ENCODE measurements at places on chromosomes 4 and X.

- DNase-seq: no peak
These were observed 120.4 kb upstream of the STS start for GRCh38 chrX:7027071-7027470.

- DNase-seq: no peak
These were observed 390.7 kb upstream of the GALNT7 start for GRCh38 chr4:172777729-172778431.

DNA sequence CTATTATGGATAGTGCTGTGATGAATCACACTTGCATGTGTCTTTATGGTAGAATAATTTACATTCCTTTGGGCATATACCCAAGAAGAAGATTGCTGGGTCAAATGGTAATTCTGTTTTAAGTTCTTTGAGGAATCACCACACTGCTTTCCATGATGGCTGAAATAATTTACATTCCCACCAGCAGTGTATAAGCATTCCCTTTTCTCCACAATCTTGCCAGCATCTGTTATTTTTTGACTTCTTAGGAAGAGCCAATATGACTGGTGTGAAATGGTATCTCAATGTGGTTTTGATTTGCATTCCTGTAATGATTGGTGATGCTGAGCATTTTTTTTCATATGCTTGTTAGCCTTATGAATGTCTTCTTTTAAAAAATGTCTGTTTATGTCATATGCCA, 1120.2 kb downstream of the ARAP2 start:
- no peak for DNase-seq

GRCh38 chr4:138576684-138577083, 334.5 kb upstream of the SLC7A11 start:
- peak; percentile 58 for DNase-seq

GRCh38 chr4:72152731-72153130, 120.9 kb downstream of the NPFFR2 start:
- no peak for DNase-seq

GRCh38 chr4:73487233-73487632, 5.7 kb downstream of the AFM start:
- no peak for DNase-seq

DNA sequence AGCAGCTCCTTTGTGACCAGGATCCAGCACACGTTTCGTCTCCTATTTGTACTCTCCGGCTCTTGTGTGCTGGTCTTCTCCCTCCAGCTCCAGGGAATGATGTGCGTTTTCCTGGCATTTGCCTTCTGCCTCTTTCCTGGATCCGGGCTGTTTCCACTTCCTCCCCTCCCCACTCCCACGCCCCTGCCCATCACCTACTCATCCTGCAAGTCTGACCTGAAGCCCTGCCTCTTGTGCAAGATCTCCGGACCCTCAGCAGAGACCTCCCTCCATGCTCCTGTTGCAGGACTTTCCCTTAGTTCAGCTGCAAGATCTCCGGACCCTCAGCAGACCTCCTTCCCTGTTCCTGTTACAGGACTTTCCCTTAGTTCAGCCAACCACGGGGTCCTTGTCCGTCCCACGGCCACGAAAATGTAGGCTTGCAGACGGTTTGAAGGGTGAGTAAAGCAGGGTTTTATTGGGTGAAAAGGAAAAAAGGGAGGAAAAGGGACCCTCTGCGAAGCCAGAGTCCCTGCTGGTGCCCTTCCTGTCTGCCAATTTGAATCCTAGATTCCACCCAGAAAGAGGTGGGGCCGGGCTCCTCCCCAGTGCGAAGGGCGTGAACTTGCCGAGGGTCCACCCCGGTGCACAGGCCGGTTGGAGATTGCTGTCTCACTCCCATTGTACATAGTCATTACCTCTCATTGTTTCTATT, 74.4 kb upstream of the IRF2 start:
- no peak for DNase-seq

DNA sequence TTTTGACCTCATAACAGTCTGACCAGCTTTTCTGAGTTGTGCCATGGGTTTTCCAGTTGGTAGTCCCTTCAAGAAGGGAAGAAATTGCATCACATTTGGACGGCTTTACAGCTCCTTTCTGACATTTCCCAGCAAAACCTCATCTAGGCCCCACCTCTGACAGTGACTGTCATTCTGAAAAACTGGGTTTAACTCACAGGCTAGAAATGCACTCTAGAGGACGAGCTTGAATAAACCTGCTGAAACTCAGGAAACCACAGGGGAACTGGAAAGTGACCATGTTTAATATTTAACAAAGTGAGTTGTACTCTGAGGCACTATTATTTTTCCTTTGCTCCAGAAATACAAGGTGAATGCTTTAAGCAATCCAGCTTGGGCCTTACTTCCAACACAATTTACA, 434.3 kb upstream of the RASGEF1B start:
- DNase-seq: no peak

DNA sequence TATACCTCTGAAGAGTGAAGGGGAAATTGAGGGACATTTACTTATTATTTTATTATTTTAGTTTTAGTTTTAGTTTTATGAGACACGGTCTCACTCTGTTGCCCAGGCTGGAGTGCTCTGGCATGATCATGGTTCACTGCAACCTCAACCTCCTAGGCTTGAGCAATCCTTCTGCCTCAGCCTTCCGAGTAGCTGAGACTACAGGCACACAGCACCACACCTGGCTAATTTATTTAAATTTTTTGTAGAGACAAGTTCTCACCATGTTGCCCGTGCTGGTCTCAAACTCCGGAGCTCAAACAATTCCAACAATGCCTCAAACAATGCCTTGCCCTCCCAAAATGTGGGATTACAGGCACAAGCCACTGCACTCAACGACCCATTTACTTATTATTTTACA, 68.4 kb upstream of the BMP2K start:
- no peak for DNase-seq

GRCh38 chr4:177052211-177052934, 257.3 kb upstream of the NEIL3 start:
- DNase-seq: no peak

- peak; percentile 33 for DNase-seq
These were observed 48.2 kb upstream of the UXT start for GRCh38 chrX:47707031-47707780.

GRCh38 chr4:151227731-151228130, 49.2 kb upstream of the PRSS48 start:
- DNase-seq: peak; percentile 87

- no peak for DNase-seq
These were observed 105.0 kb upstream of the AFAP1 start for GRCh38 chr4:8044699-8045098.

DNA sequence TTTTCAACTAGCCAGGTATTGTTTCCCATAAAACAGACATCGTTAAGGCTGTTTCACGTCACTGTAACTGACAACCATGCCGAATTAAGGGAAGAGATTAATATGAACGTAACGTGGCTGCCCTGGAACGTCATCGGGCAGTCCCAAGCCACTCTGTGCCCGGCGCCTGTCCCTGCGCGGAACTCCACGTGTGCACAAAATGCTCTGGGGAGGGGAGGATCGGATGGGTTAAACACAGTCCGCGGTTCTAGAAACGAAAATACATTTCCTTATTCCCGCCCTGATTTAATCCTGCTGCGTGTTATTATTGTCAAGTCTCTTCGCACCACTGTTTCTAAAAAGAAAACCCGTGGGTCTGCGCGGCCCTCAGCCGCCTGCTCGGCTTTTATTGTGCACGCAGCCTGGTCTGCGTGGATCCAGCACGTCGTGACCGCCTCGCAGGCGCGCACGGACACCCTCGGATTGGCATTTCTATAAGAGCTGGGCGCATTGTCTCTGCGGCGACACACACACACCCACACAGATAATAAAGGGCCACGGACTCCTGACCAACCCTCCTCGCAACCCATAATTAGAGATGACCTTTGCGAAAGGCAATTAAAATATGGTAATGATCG, 69.6 kb upstream of the BCOR start:
- DNase-seq: no peak

GRCh38 chrX:13717700-13718472, 16.5 kb downstream of the TRAPPC2 start:
- peak; percentile 65 for DNase-seq

- peak; percentile 5 for DNase-seq
These were observed 429.7 kb downstream of the MAPK10 start for GRCh38 chr4:85929961-85930665.

DNA sequence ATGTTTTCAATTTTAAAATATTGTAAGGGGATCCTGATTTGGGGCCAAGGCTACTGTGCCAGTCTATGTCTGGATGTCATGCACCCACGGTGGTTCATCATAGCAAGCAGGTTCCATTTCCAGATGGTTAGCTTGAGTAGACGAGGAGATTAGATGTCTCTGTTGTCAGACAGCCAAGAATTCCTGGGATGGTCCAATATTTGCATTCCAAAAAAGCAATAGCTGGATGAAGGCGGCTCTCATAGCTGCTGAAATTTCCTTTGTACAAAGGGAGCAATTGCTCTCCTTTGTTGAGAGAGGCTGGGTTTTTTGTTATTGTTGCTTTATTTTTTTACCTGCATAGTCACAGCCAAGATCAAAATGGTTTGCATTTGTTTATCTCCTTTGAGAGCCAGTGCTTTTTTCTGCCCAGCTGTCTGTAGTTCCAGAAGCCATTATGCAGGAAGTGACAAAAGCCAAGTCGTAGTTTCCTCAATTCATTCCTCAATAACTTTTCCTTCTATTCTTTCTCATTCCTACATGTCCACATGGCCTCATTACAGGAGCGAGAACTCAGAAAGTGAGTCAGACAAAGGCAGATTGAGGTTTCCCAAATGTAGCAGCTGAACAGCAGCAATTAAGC, 107.9 kb downstream of the MMRN1 start:
- no peak for DNase-seq

DNA sequence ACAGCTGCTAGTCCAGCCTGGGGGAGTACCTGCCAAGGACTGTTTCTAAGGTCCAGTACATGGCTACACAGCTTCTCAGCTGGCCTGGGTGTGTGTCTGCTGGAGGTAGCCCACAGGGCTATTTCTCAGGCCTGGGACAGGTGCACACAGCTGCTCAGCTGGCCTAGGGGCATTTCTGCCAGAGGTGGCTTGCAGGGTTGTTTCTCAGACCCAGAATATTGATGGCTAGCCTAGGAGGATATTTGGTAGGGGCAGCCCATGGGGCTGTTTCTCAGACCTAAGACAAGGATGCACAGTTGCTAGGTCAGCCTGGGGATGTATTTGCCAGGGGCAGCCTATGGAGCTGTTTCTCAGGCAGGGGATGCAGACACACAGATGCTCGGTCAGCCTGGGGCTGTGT, 29.4 kb downstream of the RAB28 start:
- DNase-seq: no peak

DNA sequence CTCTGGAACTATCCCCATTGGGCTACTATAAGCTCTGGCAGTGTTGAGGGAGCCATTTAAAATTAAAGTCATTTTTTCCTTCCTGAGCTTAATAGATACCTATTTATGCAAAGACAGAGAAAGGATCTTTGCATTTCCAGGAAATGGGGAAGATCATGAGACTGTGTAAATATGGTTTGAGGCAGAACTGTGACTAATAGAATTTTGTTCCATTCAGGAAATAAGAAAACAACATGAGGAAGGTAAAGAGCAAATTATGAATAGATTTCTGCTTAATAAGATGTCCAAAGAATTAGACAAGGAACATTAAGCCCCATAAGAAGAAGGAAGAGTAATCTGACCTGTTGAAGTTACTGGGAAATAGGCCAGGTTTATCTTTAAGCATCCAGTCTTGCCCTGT, 17.8 kb upstream of the TBC1D19 start:
- DNase-seq: no peak

DNA sequence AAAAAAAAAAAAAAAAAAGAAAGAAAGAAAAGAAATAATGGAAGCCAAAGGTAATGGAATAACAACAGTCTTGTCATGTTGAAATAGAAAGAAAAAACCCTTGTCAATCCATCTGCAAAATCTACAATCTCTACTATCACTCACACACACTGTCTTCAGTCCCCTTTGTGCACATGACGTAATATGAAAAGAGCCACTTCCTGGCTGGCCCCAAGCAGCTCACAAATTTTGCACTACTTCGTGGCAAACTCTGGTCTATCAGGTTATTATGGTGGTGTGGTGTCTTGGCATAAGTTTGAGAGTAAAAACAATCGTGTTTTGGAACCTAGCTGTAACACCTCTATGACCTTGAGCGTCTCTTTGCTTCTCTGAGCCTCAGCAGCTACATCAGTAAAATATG, 8.3 kb upstream of the AFAP1 start:
- no peak for DNase-seq

DNA sequence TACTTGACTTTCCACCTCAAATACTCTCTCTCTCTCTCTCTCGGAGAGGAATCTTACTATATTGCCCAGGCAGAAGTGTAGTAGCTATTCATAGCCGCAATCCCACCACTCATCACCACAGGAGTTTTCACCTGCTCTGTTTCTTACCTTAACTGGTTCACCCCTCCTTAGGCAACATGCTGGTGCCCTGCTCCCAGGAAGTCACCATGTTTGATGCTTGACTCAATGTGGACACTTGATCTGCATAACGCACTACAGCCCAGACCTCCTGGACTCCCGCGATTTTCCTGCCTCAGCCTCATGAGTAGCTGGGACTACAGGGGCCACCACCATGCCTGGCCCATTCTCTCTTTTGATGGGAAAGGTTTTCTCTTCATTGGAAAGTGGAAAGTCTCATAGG, 271.8 kb downstream of the FBXW7 start:
- DNase-seq: no peak

DNA sequence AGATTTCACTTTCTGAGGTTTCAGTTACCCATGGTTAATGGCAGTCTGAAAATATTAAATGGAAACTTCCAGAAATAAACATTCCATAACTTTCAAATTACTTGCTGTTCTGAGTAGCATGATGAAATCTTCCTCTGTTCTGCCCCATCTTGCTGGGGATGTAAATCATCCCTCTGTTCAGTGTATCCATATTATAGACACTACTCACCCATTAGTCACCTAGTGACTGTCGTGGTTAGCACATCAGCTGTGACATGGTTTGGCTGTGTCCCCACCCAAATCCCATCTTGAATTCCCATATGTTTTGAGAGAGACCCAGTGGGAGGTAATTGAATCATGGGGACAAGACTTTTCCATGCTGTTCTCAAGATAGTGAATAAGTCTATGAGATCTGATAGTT, 125.5 kb upstream of the GIMD1 start:
- DNase-seq: peak; percentile 33

- no peak for DNase-seq
These were observed 258.1 kb downstream of the GABRG1 start for GRCh38 chr4:45865781-45866180.

DNA sequence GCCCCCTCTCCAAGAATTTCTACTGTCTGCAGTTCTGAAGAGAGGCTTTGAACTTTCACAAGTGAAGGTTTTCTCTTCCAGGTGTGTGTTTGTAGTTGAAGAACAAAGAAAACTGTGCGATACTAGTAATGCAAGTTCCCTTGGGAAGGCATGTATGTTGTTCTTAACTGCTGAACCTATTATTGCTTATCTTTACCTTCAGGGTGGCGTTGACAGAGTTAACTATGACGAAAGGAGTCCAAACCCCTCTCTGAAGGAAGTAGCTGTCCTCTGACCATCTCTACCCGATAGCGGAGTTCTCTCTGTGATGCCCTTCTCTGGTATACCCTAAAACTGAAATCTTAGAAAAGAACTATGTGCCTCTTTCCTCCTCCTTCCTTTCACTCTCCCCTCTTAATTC, 79.9 kb downstream of the TSPAN7 start:
- no peak for DNase-seq

DNA sequence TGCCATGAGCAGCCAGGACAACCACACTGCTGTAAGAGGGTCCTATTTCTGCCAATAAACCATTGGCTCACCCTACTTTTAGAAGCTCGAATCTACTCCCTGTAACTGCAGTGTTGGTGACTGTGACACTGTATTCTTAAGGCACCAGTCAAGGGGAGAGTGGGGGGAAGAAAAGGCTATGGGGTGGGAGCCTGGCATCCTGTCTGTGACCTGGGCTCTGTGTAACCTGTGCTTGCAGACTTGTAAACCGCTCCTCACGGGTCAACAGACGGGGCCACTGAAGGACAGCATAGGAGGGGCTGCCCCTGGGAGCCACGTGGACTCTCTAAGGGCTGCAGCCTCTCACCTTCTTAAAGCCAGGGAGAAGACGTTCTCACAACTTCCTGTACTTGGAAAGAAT, 42.2 kb upstream of the ENPP6 start:
- DNase-seq: no peak
